Skeletal muscle tissue (tissue), 5 donors: ENCODE measurements at places on chromosomes 2 and 18. TPM values are rescaled to one million over a fixed set of nuclear protein-coding genes. Genes with fewer than 3 reads are reported as not detected.

Gene ERICH2
- total RNA-seq, result 0.52 TPM

Gene SLC14A1
- 14.6 TPM for total RNA-seq

Gene BMP10
- total RNA-seq, result not detected

Gene TMEM163
- total RNA-seq, result 1.0 TPM

Gene RNF125
- 9.4 TPM for total RNA-seq

Gene SLC23A3
- 0.52 TPM for total RNA-seq

Gene IL36G
- not detected for total RNA-seq

Gene PTH2R
- 0.52 TPM for total RNA-seq

Gene LRRFIP1
- total RNA-seq, result 65.8 TPM

Gene TBC1D8
- 16.2 TPM for total RNA-seq

Gene FSIP2
- 1.0 TPM for total RNA-seq

Gene DPP10
- 1.0 TPM for total RNA-seq

Gene AGAP1
- total RNA-seq, result 18.3 TPM

Gene TRIM43
- not detected for total RNA-seq

Gene RAB27B
- 1.0 TPM for total RNA-seq

Gene ZNF804A
- total RNA-seq, result under 0.01 TPM

Gene INPP5D
- 8.4 TPM for total RNA-seq

Gene PSTPIP2
- total RNA-seq, result 3.1 TPM

Gene MEP1B
- total RNA-seq, result not detected

Gene EPB41L3
- 79.9 TPM for total RNA-seq

Gene UPP2
- total RNA-seq, result not detected

Gene WDSUB1
- total RNA-seq, result 10.4 TPM
